PC-9 (cell line): ENCODE measurements at places on chromosomes 12 and 14. TPM values are rescaled to one million over a fixed set of nuclear protein-coding genes. Genes with fewer than 3 reads are reported as not detected.
A peak's percentile ranks its signal among the peaks of the same experiment; 100 is the strongest.

GRCh38 chr14:72308967-72309485 is 376.8 kb downstream of the RGS6 start:
- no peak overlapping the region for H3K4me3 ChIP-seq
- H3K27ac ChIP-seq = no peak overlapping the region
- DNase-seq = no peak

GRCh38 chr14:99166506-99166905 is 105.5 kb downstream of the BCL11B start:
- peaks cover 27% of the 10 kb centered on the region for H3K27me3 ChIP-seq
- no peaks in the 10 kb centered on the region for H3K36me3 ChIP-seq
- no peak for DNase-seq
- no peaks in the 10 kb centered on the region for H3K4me1 ChIP-seq
- H3K27ac ChIP-seq = no peak overlapping the region

The C12orf50 gene
- total RNA-seq = not detected in 2 replicates

The COX8C gene
- not detected in 2 replicates for total RNA-seq

GRCh38 chr12:107702106-107702505 is 16.5 kb downstream of the PWP1 start:
- no peak overlapping the region for H3K4me3 ChIP-seq
- peaks cover 36% of the 10 kb centered on the region for H3K36me3 ChIP-seq
- no peaks in the 10 kb centered on the region for H3K4me1 ChIP-seq
- no peak for DNase-seq
- no peaks in the 10 kb centered on the region for H3K27me3 ChIP-seq

DNA sequence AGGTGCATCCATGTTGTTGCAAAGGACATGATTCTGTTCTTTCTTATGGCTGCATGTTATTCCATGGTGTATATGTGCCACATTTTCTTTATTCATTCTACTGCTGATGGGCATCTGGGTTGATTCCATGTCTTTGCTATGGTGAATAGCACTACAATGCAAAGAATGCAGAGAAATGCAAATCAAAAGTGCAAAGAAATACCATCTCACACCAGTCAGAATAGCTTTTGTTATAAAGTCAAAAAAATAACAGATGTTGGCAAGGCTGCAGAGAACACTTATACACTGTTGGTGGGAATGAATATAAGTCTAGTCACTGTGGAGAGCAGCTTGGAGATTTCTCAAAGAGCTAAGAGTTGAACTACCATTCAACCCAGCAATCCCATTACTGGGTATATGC is 99.2 kb downstream of the DHRS2 start:
- H3K4me1 ChIP-seq = no peaks in the 10 kb centered on the region
- DNase-seq = no peak
- H3K27ac ChIP-seq = no peak overlapping the region
- H3K27me3 ChIP-seq = no peaks in the 10 kb centered on the region
- no peak overlapping the region for H3K4me3 ChIP-seq

The TPH2 gene
- not detected in 2 replicates for total RNA-seq

- no peak for DNase-seq
- peaks cover 88% of the 10 kb centered on the region for H3K4me1 ChIP-seq
- no peak overlapping the region for H3K4me3 ChIP-seq
- peaks cover 22% of the 10 kb centered on the region; the same call in 1 of the 2 replicates for H3K36me3 ChIP-seq
- peak overlapping the region; percentile 8; the same call in 1 of the 2 replicates for H3K27ac ChIP-seq
- no peaks in the 10 kb centered on the region for H3K27me3 ChIP-seq
Measured at GRCh38 chr12:6367065-6367968, 8.0 kb downstream of the SCNN1A start.

The RIMBP2 gene
- total RNA-seq = not detected in 2 replicates

The TTC9 gene
- total RNA-seq = 9.3 and 9.9 TPM in 2 replicates

- peaks cover 6% of the 10 kb centered on the region; the same call in 1 of the 2 replicates for H3K4me1 ChIP-seq
- H3K27ac ChIP-seq = no peak overlapping the region
- H3K27me3 ChIP-seq = no peaks in the 10 kb centered on the region
- DNase-seq = no peak
Measured at GRCh38 chr12:65232476-65233077, 45.9 kb upstream of the MSRB3 start.

DNA sequence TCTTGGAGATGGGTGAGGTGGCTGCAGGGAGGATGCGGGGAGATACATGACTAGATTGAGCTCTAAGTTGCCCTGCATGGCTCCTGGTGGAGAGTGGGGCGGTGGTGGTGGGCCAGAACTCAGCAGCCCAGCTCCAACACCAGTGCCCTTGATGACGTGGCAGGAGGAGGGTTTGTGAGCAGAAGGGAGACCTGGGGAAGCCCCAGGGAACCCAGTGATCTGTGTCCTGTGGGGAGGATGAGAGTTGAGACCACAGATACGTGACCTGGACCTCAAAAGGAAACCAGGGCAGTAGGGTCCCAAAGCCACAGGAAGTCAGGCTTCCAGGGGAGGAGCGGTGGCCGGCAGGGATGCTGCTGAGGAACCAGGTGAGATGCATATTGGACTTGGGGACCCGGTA is 989.1 kb upstream of the TMEM132C start:
- no peak overlapping the region for H3K4me3 ChIP-seq
- H3K4me1 ChIP-seq = no peaks in the 10 kb centered on the region
- H3K27me3 ChIP-seq = no peaks in the 10 kb centered on the region
- H3K27ac ChIP-seq = no peak overlapping the region
- DNase-seq = no peak

The MEG3 gene
- not detected in 2 replicates for total RNA-seq

- H3K4me1 ChIP-seq = no peaks in the 10 kb centered on the region
- no peaks in the 10 kb centered on the region for H3K27me3 ChIP-seq
- H3K4me3 ChIP-seq = no peak overlapping the region
- no peak overlapping the region for H3K27ac ChIP-seq
Measured at GRCh38 chr14:95107711-95108110, 49.6 kb downstream of the DICER1 start.

The SPIC gene
- not detected in 2 replicates for total RNA-seq

The TSPAN8 gene
- total RNA-seq = 1.9 and 2.9 TPM in 2 replicates

DNA sequence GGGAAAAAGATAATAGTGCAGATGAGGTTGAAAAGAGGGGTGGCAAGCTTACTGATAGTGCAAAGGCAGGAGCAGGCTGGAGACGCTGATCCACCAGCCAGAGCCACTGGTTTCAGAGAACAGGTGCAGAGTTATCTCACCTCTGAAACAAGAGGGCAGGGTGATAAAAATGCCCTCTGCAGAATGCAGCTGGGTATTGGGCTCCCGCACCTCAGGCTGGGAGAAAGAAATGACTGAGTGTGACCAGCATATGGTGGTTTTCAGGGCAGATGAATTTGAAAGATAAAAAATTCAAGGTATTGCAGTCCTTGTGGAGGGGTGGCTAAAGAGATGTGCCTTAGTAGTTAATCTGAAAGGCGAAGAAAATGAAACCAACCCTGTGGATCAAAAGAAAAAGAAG is 2.9 kb upstream of the TMEM30B start:
- no peak for DNase-seq
- no peaks in the 10 kb centered on the region for H3K36me3 ChIP-seq
- H3K27ac ChIP-seq = no peak overlapping the region
- no peak overlapping the region for H3K4me3 ChIP-seq
- H3K4me1 ChIP-seq = peaks cover 29% of the 10 kb centered on the region

DNA sequence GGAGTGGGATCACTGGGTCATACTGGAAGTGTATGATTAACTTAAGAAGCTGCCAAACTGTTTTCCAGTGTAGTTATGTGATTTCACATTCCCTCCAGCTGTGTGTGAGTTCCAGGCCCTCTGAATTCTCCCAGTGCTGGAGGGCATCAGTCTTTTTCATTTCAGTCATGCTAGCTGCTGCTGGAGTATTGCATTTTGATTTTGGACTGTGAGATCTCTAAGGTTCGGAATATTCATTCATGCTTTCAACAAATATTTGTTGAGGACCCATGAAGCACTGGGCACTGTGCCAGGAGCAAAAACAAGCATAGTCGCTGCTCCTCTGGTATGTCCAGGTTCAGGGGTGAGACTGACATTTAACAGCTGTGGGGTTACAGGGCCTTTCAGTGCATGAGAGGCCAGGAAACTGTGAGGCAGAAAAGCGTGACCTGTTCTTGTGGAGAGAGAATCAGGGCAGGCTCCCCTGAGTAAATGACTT is 133.2 kb downstream of the SCARB1 start:
- H3K27me3 ChIP-seq = no peaks in the 10 kb centered on the region
- H3K4me1 ChIP-seq = peaks cover 35% of the 10 kb centered on the region
- no peak overlapping the region for H3K4me3 ChIP-seq
- H3K36me3 ChIP-seq = no peaks in the 10 kb centered on the region
- peak overlapping the region; percentile 43 for H3K27ac ChIP-seq
- DNase-seq = peak; percentile 73

GRCh38 chr12:25323581-25323982 is 72.9 kb upstream of the KRAS start:
- no peaks in the 10 kb centered on the region for H3K36me3 ChIP-seq
- no peak for DNase-seq
- H3K4me1 ChIP-seq = no peaks in the 10 kb centered on the region
- H3K27me3 ChIP-seq = no peaks in the 10 kb centered on the region

GRCh38 chr14:100651999-100652508 is 64.8 kb upstream of the BEGAIN start:
- no peaks in the 10 kb centered on the region for H3K4me1 ChIP-seq
- DNase-seq = no peak
- H3K4me3 ChIP-seq = no peak overlapping the region
- no peaks in the 10 kb centered on the region for H3K36me3 ChIP-seq
- no peak overlapping the region for H3K27ac ChIP-seq

DNA sequence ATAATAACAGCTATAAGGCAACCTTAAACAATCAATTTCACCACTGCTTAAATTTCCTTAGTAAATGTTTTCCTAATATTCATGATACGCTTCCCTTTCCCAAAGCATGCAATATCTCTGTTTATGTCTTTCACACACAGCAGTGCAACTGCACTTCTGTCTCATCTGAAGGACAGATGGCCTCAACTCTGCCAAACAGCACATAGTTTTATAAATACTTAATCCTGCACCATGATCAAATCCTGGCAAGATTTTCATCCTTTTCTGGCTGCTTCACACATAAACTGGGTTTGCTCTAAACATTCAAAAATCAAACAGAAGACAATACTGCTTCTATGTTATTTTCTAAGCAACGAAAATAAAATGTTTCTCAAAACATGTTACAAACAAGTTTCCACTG is 266.3 kb downstream of the ITPR2 start:
- H3K4me3 ChIP-seq = no peak overlapping the region
- no peaks in the 10 kb centered on the region for H3K4me1 ChIP-seq
- no peak overlapping the region for H3K27ac ChIP-seq
- no peak for DNase-seq
- no peaks in the 10 kb centered on the region for H3K36me3 ChIP-seq

DNA sequence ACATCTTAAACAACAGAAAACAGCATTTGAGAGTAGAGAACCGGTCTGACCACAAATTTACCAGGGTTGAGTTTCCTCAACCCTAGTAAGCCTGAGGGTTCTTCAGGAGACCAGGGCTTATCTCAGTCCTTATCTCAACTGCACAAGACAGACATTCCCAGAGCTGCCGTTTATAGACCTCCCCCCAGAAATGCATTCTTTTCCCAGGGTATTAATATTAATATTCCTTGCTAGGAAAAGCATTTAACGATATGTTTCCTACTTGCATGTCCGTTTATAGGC is 12.3 kb downstream of the TMEM117 start:
- peak overlapping the region; percentile 81; the same call in 1 of the 2 replicates for H3K27ac ChIP-seq
- H3K4me1 ChIP-seq = peaks cover 19% of the 10 kb centered on the region
- H3K36me3 ChIP-seq = peaks cover 15% of the 10 kb centered on the region; the same call in 1 of the 2 replicates
- peak; percentile 61 for DNase-seq
- H3K4me3 ChIP-seq = no peak overlapping the region

GRCh38 chr14:50530794-50531365 is 1.5 kb downstream of the MAP4K5 start:
- H3K4me1 ChIP-seq = peaks cover 47% of the 10 kb centered on the region
- H3K4me3 ChIP-seq = peak overlapping the region; percentile 92
- DNase-seq = no peak
- no peaks in the 10 kb centered on the region for H3K27me3 ChIP-seq
- H3K36me3 ChIP-seq = 0 out of 2 replicates have a peak, but pooled peaks cover 11% of the 10 kb centered on the region

The ALDH6A1 gene
- 53.1 and 54.5 TPM in 2 replicates for total RNA-seq

The AMN gene
- 21.8 and 36.5 TPM in 2 replicates for total RNA-seq

The ANKRD9 gene
- 44.6 and 68.8 TPM in 2 replicates for total RNA-seq
